Fibroblast of pulmonary artery (primary cell): ENCODE measurements at places on chromosomes 6 and 20.

DNA sequence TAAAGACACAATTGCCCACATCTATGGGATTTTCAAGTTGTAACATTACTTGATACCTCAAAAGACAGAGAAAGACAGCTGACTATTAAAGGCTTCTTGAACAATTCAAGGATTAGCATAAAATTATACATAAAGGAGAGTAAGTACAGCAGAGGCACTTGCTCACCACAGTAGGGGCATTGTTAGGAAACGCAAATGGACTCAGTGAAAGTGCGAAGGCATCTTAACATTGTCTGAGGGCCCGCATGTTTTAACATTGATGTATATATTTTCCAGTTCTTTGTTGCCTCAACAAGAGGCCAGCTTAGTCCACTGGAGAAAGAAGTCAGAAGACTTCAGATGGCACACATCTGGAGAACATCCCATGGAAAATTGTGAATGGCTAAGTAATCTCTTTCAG lies 115.4 kb downstream of the SIM1 start:
- DNase-seq, result no peak

- DNase-seq, result no peak
Observed at GRCh38 chr20:41424011-41424410, 57.4 kb upstream of the EMILIN3 start.

GRCh38 chr6:156280065-156280464 lies 497.1 kb upstream of the ARID1B start:
- DNase-seq, result no peak

DNA sequence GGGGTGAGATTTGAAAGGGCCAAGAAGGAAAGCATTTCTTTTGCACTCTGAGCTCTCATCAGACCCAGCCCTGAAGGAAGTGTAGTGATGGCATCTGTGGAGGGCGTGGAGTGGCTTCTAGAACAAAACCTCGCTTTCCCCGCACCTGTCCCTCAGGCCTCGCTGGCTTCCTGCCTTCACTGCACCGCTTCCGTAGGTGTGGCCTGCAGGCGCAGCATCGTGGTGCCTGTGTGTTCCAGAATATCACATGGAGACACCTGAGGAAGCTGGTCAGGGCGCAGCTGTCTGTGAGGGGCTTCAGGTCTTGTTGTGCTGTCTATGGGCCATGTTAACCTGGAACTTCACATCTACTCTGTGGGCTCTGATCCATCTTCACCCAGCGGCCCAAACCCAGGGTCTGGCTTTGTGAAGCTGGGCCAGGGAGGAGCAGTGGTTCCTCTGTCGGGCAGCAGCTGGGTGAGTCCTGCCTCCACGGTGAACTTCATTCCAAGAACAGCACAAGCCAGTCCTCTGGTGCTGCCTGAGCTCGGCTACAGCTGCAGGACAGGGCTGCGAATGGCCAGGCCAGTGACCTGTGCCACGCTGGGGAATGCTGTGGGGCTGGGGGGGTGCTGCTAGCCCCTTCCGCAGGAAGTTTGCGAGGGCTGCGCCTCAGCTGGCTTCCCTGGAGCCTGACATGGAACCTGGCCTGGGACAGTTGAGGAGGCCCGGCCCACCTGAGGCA lies 40.9 kb downstream of the DSTN start:
- no peak for DNase-seq

DNA sequence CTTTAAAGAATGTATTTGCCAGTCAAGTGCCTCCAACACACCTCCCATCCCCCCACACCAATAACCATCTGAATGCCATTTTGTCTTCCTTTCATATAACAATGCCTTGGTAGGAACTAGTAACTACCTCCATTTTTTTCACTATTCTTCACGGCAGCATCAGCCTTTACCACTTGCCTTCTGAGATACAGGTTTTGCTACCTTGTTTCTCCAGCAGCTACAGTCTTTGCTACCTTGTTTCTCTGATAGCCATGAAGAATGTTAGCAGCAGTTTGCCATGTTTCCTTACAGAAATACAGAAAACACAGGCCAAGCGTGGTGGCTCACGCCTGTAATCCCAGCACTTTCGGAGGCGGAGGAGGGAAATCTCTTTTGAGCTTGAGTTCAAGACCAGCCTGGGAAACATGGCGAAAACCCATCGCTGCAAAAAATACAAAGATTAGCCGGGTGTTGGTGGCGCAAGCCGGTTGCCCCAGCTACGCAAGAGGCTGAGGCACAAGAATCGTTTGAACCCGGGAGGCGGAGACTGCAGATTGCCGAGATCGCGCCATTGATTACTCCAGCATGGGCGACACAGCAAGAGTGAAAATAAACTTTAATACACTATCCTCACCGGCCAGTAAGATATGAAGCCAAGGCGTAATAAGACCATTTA lies 100.9 kb downstream of the HFE start:
- peak; percentile 51 for DNase-seq

DNA sequence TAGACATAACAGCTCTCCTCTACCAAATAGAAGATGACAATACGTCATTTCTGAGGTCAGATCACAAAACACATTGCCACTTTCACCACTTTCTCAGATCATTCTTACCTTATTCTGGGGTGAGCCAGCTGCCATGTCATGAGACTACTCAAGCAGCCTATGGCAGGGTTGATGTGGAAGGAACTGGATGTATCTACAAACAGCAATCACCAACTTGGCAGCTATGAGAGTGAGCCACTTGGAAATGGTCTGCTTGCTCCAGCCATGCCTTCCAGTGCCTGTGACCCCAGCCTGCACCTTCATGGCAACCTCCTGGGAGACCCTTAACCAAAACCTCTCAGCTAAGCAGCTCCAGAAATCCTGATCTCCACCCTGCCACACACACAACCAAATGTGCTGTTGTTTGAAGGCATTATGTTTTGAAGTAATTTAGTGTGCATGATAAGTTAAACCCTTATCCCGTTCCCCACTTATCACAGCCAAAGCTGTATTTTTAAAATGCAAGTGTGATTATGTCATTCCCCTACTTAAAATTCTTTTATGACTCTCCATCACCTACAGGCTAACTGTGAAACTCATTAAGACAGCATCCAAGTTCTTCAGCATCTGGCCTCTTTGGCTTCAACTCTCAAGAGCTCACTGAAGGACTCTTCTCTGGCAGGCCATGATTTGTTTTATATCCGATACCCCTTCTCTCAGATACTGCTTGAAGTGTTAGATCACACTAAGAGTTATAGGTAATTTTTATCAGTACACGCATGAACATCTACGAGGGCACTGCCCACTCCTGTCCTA lies 150.6 kb downstream of the LY86 start:
- DNase-seq, result no peak
